ENCODE measurements at places on chromosomes 3 and 15. TPM values are rescaled to one million over a fixed set of nuclear protein-coding genes. Genes with fewer than 3 reads are reported as not detected.

HYPK gene
- total RNA-seq = 11.3 TPM

DNA sequence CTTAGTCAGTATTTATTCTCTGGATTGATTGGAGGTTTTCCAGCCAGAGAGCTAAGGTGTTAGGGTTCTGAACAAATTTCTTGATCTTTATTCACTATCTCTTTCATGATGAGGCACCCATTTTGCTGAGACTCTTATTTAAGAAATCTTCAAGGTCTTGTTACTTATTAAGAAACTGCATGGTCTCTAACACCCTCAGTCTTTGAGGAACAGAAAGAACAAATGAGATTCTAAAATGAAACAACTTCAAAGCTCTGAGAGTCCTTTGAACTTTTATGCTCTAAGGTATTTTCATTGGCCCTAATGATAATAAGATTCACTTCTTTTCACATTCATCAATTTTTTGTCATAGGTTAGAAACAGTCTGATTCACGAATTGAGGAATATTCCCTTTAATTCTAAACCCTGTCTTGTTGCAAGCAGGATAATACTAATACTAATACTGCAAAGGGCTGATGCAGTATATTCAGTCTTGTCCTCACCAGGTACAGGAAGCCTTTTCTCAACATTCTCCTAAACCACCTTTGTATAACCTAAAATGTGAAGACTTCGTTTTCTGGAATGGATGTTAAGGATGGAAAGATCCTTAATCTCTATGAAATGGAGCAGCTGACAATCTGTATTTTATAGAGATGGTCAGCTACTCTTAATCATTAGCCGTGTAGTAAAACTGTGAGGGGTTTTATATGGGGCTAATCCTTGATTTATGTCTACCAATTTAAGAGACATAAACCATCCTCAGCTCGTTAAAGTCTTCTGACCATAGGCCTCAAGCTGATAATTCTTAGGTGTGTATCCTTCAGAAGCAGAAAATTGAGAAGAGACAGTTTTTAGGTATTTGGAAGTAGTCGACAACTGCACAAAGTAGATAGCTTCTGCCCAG is 198.3 kb downstream of the OTOL1 start:
- H3K36me3 ChIP-seq = no peaks in the 10 kb centered on the region
- no peaks in the 10 kb centered on the region for H3K4me1 ChIP-seq
- H3K27ac ChIP-seq = no peak overlapping the region
- H3K27me3 ChIP-seq = no peaks in the 10 kb centered on the region
- no peak for DNase-seq

DNA sequence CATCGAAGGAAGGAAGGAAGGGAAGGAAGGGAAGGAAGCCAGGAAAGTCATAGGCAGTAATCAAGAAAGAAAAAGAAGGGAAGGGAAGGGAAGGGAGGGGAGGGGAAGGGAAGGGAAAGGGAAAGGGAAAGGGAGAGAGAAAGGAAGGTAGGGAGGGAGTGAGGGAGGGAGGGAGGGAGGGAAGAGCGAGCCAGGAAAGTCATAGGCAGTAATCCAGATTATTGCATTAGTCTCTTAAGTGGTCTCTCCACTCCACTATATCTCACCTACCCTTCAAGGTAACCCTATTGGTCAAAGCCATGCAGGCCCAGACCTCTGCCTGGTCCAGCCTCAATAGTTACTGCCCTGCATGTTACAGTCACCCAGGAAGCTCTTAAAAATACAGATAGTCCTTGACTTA is 106.2 kb upstream of the RAP2B start:
- H3K36me3 ChIP-seq = no peaks in the 10 kb centered on the region
- no peak overlapping the region for H3K4me3 ChIP-seq
- H3K27ac ChIP-seq = no peak overlapping the region

DNA sequence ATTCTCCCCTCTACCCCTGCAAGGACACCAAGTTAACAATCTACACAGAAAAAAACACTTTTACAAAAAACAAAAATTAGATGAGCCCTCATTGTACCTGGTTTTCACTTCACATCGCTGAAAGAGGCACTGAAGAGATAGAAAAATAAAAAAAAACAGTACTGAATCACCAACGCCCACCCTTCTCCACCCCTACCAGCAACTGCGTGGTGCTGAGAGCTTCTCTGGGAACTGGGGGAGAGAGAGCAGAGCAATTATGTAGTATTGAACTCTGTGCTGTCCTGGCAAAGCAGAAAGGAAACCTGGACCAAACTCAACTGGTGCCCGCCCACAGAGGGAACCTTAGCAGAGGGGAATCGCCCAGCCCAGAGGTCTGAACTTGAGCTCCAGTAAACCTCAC is 44.6 kb downstream of the WDR49 start:
- H3K4me3 ChIP-seq = no peak overlapping the region
- no peaks in the 10 kb centered on the region for H3K4me1 ChIP-seq
- DNase-seq = no peak
- H3K27me3 ChIP-seq = no peaks in the 10 kb centered on the region

GRCh38 chr3:111915905-111916304 is 56.8 kb downstream of the PHLDB2 start:
- no peak overlapping the region for H3K4me3 ChIP-seq
- no peaks in the 10 kb centered on the region for H3K27me3 ChIP-seq
- H3K36me3 ChIP-seq = peaks cover 9% of the 10 kb centered on the region
- no peak overlapping the region for H3K27ac ChIP-seq
- no peaks in the 10 kb centered on the region for H3K4me1 ChIP-seq

DNA sequence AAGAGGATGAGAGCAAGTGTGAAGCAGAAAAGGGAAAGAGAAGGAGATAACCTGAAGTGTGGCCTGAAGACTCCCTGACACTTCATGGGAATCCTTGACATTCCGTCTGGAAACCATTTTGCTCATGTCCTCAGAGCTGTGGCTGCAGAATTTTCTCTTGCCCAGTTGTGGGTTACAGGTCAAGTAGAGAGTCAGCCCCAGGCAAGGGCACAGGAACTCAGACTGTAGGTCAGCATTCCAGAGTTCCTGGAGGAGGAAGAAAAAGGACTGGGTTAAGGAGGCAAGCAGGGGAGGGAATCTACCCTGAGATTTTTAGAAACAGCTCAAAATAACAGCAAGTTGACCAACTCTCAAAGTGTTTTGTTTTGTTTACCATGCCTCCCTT is 4.1 kb upstream of the THSD4 start:
- no peak overlapping the region for H3K27ac ChIP-seq
- H3K4me3 ChIP-seq = no peak overlapping the region
- H3K4me1 ChIP-seq = no peaks in the 10 kb centered on the region
- DNase-seq = no peak
- H3K36me3 ChIP-seq = no peaks in the 10 kb centered on the region

POU1F1 gene
- not detected for total RNA-seq

- no peak overlapping the region for H3K4me3 ChIP-seq
- H3K4me1 ChIP-seq = no peaks in the 10 kb centered on the region
- no peak overlapping the region for H3K27ac ChIP-seq
- H3K36me3 ChIP-seq = no peaks in the 10 kb centered on the region
- no peak for DNase-seq
Measured at GRCh38 chr15:62992302-62992701, 50.2 kb upstream of the TPM1 start.

DNA sequence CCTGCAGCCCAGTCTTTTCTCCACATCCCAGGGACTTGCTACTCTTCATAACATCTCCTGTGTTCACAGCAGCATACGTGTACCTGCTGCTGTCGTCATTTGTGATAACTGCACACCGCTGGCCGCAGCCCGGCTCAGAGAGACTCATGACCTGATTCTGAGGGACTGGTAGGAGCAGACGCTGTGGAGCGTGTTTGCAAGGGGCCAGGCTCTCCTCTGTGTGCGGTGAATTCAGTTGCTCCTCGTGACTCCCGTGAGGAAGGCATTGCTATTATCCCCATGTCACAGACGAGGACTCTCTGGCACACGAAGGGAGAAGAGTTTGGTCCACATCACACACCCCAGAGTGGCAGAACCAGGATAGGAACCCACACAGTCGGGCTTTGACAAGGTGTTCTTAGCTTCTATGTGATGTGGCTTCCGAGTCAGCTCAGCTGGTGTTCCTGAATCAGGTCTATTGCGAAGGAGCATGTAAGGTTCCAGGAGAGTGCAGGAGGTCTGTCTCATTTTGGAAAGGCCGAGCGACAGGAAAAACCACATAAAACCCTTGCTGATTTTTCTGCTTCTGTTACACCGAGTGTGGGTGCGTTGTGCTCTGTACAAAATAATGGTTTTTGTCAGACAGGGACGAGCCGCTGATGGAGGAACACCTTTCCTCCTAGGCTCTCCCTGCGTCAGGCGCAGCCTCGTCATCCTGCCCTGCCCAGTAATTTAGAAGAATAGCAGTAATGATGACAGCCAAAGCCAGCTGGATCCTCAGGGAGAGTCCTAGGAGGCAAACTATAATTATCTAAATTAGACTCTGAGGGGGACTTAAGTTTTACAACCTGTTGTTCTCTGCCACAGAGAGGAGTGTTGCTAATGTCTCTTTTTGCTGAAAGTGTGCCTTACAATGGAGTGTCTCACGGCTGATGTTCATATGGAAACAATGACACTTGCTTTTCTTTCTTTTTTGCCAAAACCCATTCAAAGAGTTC is 157.5 kb upstream of the RGMA start:
- H3K27ac ChIP-seq = no peak overlapping the region
- H3K27me3 ChIP-seq = no peaks in the 10 kb centered on the region
- no peak for DNase-seq
- no peak overlapping the region for H3K4me3 ChIP-seq
- H3K4me1 ChIP-seq = no peaks in the 10 kb centered on the region

- peaks cover 4% of the 10 kb centered on the region for H3K4me1 ChIP-seq
- DNase-seq = peak; percentile 65
- H3K36me3 ChIP-seq = no peaks in the 10 kb centered on the region
- H3K4me3 ChIP-seq = peak overlapping the region; percentile 43
- H3K27me3 ChIP-seq = peaks cover 57% of the 10 kb centered on the region
- H3K27ac ChIP-seq = no peak overlapping the region
Measured at GRCh38 chr3:62873761-62874710, 1.2 kb downstream of the CADPS start.

ALDH1A2 gene
- 27.3 TPM for total RNA-seq

- no peak for DNase-seq
- H3K27ac ChIP-seq = no peak overlapping the region
- no peak overlapping the region for H3K4me3 ChIP-seq
- no peaks in the 10 kb centered on the region for H3K27me3 ChIP-seq
- peaks cover 8% of the 10 kb centered on the region for H3K36me3 ChIP-seq
- peaks cover 44% of the 10 kb centered on the region for H3K4me1 ChIP-seq
Measured at GRCh38 chr3:187039723-187040414, 99.4 kb downstream of the RPL39L start.

DNA sequence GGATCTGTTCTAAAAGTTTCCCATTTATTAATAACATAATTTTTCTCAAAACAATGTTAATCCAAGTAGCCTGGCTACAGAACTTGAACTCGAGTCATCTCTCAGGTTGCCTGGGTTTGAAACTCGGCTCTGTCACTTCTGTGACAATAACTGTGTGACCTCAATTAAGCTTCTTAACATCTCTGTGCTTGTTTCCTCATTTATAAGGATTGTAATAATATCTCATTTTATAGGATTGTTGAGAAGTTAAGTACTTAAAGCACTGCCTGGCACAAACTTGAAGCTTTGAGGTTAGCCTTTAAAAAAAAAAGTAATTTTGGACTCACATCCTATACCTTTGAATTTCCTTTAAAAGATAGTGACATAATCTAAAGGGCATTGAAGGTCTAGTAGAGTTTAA is 3.4 kb downstream of the RAB5A start:
- DNase-seq = no peak
- H3K4me1 ChIP-seq = peaks cover 41% of the 10 kb centered on the region
- H3K27ac ChIP-seq = no peak overlapping the region
- H3K27me3 ChIP-seq = no peaks in the 10 kb centered on the region

- no peaks in the 10 kb centered on the region for H3K36me3 ChIP-seq
- H3K27ac ChIP-seq = no peak overlapping the region
- no peak overlapping the region for H3K4me3 ChIP-seq
- DNase-seq = no peak
Measured at GRCh38 chr3:62361824-62362223, 11.5 kb downstream of the FEZF2 start.

GRCh38 chr3:177190756-177191681 is 6.3 kb downstream of the TBL1XR1 start:
- no peaks in the 10 kb centered on the region for H3K27me3 ChIP-seq
- no peaks in the 10 kb centered on the region for H3K36me3 ChIP-seq
- H3K4me3 ChIP-seq = no peak overlapping the region
- DNase-seq = no peak
- peaks cover 29% of the 10 kb centered on the region for H3K4me1 ChIP-seq

DNA sequence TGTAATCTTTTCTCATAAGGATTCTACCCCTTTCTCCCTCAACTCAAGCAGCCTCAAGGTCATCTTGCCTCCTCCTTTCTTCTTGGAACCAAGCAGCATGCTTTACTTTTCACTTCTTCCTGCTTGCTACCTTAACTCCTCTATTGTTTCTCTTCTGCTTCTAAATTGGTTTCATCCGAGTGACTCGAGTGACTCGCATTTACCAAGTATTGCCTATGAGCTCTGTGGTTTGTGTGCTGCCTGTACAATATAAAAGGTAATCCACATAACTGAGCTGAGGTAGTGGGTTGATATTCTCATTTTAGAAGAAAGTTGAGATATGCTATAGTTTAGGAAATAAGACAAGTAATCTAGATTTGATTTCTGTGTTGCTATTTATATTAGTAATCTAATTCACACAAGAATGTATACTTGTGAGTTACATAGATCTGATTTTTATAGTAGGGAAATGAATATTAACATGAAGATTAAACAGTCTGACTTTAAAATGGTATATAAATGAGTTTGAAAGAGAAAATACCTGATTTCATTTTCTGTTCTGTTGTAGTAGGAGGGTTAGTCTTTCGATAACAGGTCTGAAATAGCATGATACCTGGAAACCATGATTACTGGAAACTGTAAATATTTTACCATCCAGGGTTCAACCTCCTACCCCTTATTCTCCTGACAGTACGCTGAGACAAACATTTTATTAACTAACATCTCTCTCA is 5.5 kb downstream of the HHLA2 start:
- H3K27me3 ChIP-seq = no peaks in the 10 kb centered on the region
- H3K36me3 ChIP-seq = no peaks in the 10 kb centered on the region
- no peaks in the 10 kb centered on the region for H3K4me1 ChIP-seq
- no peak overlapping the region for H3K4me3 ChIP-seq

DNA sequence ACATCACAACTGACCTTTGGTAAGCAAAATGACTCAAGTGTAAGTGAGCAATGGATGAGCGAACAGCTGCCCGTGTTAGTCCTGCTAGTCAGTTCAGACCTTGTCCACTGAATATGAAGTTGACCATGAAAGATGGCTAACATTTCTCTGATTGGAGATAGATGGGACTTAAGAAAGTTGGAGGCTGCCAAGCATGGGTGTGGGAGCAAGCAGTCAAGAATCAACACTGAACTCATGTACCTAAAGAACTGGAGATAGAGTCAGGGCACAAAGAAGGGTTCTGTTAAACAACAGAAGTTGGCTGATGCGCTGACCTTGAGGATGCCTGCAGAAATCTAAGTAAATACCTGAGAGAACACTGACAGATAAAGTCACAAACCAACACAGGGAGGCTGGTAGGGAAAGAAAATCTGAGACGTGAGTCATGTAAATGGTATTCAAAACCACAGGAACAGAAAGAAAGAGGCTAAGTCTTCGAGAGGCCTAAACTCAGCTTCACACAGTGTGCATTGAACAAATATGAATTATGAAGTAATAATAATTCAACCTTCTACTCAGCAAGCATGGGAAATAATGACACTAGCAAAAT is 30.7 kb upstream of the ANPEP start:
- H3K4me1 ChIP-seq = peaks cover 5% of the 10 kb centered on the region
- H3K27me3 ChIP-seq = no peaks in the 10 kb centered on the region
- DNase-seq = no peak
- H3K36me3 ChIP-seq = peaks cover 9% of the 10 kb centered on the region
- H3K27ac ChIP-seq = no peak overlapping the region
- no peak overlapping the region for H3K4me3 ChIP-seq
